ENCODE measurements at places on chromosomes 1 and 21. TPM values are rescaled to one million over a fixed set of nuclear protein-coding genes. Genes with fewer than 3 reads are reported as not detected.

The TSSK3 gene
- total RNA-seq = 2.0 TPM

The C1orf116 gene
- total RNA-seq = 35.5 TPM

The THEM5 gene
- not detected for total RNA-seq

The RNU1-4 gene
- total RNA-seq = 1,539 TPM

The GPR37L1 gene
- not detected for total RNA-seq

The OR14C36 gene
- total RNA-seq = not detected

The ESRRG gene
- total RNA-seq = not detected

The LCE1E gene
- total RNA-seq = 1.3 TPM

The PADI2 gene
- 0.20 TPM for total RNA-seq

The LRRC38 gene
- not detected for total RNA-seq

The DIRAS3 gene
- total RNA-seq = not detected

The GOLT1A gene
- 11.5 TPM for total RNA-seq

The GPR161 gene
- total RNA-seq = 6.6 TPM

The FCRL3 gene
- not detected for total RNA-seq

The CR1L gene
- not detected for total RNA-seq

DNA sequence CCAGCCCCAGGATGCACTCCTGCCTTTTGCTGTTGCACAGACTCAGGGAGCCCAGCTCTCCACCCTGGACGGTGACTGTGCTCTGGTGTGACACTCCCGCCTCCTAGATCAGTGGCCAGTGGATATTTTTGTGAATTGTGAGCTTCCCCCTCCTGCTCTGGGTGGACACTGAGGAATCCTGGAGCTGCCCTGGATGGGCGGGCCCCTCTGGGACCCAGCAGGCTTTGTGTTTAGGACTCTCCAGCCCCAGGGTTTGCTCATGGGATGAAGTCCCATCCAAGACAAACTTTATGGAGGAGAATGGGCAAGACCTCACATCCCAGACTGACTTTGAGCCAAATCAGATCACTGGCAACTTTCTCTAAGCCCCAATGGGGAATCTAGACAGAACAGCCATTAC lies 16.1 kb downstream of the SLC6A9 start:
- H3K4me3 ChIP-seq = no peak overlapping the region
- H3K27me3 ChIP-seq = no peaks in the 10 kb centered on the region
- no peak overlapping the region for H3K27ac ChIP-seq
- no peak for DNase-seq

DNA sequence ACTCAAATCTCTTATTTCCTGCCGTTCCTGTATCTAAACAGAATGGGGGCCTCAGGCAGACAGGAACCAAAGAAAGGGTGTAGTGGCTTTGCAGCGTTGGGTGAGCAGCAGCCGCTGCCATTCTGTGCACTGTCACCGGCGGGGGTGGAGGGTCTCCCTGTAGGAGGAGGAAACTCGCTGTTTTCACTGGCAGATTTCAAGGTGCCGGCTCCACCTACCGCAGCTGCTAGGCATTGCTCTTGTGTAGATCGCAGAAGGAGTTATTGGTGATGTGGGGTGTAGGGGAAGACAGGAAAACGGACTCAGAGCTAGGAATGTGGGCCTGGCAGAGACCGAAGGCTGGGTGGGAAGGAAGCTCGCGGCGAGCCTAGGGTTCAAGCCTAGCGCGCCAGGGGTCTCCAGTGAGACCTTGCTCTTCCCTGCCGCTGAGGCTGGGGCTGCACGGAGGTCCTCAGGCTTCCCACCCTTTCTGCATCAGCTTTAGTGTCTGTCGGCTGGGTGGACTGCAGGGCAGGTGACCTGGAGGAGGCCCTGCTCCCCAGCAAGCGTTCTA lies 20.8 kb downstream of the ATP5PO start:
- H3K4me3 ChIP-seq = no peak overlapping the region
- no peaks in the 10 kb centered on the region for H3K27me3 ChIP-seq
- H3K4me1 ChIP-seq = peaks cover 7% of the 10 kb centered on the region
- no peak overlapping the region for H3K27ac ChIP-seq
- peaks cover 5% of the 10 kb centered on the region for H3K36me3 ChIP-seq

- no peak overlapping the region for H3K27ac ChIP-seq
- H3K36me3 ChIP-seq = no peaks in the 10 kb centered on the region
- no peak for DNase-seq
- H3K4me1 ChIP-seq = peaks cover 5% of the 10 kb centered on the region
- no peaks in the 10 kb centered on the region for H3K27me3 ChIP-seq
Observed at GRCh38 chr1:182249201-182249676, 142.4 kb downstream of the GLUL start.

GRCh38 chr21:42313501-42313969 lies 1.7 kb downstream of the TFF3 start:
- no peak overlapping the region for H3K27ac ChIP-seq
- no peaks in the 10 kb centered on the region for H3K36me3 ChIP-seq
- H3K4me1 ChIP-seq = no peaks in the 10 kb centered on the region
- DNase-seq = no peak

- no peaks in the 10 kb centered on the region for H3K27me3 ChIP-seq
- H3K4me3 ChIP-seq = no peak overlapping the region
- H3K27ac ChIP-seq = no peak overlapping the region
- peak; percentile 72 for DNase-seq
Observed at GRCh38 chr1:41268154-41268770, 26.2 kb upstream of the SCMH1 start.

- H3K4me3 ChIP-seq = no peak overlapping the region
- peaks cover 18% of the 10 kb centered on the region for H3K4me1 ChIP-seq
- H3K27ac ChIP-seq = no peak overlapping the region
- no peaks in the 10 kb centered on the region for H3K36me3 ChIP-seq
Observed at GRCh38 chr1:193318347-193318746, 131.9 kb upstream of the B3GALT2 start.

DNA sequence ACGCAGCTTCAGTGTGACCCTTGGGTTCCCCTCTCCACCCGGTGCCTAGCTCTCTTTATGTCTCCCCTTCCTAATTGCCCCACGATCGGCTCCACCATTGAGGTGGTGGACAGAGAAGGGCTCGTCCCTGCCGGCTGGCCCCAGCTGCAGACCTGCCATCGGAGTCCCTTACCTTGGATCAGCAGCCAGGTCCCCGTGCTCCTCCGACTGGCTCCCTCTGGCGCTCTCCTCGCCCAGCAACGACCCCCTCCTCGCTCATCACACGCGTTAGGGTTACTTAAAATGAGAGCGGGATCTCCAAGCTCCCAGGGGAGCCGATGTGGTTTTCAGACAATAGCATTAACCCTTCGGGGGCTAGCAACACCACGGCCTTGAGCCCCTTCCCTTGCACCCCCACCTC lies 8.1 kb upstream of the ETV3L start:
- no peak overlapping the region for H3K4me3 ChIP-seq
- DNase-seq = no peak
- H3K27ac ChIP-seq = no peak overlapping the region

GRCh38 chr21:21007606-21008005 lies 9.4 kb downstream of the NCAM2 start:
- no peaks in the 10 kb centered on the region for H3K4me1 ChIP-seq
- no peak overlapping the region for H3K27ac ChIP-seq
- no peak overlapping the region for H3K4me3 ChIP-seq

DNA sequence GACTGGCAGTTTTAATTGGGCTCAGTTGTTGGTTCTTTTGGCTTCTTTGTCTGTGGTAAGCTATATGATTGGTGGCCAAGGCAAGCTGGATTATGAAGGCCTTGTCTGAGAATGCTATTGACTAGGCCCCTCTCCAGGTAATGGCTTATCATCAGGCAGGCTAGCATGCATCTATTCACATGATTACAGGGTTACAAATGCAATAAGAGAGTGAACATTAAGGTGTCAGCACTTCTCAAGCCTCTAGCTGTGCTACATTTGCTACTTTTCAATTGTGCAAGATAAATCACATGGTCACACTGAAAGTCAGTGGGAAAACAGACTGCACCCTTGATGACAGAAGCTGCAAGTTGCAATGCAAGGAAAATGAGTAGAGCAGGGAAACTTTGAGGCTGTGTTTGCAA lies 550.9 kb upstream of the TMPRSS15 start:
- DNase-seq = no peak
- H3K27me3 ChIP-seq = no peaks in the 10 kb centered on the region
- no peaks in the 10 kb centered on the region for H3K36me3 ChIP-seq

DNA sequence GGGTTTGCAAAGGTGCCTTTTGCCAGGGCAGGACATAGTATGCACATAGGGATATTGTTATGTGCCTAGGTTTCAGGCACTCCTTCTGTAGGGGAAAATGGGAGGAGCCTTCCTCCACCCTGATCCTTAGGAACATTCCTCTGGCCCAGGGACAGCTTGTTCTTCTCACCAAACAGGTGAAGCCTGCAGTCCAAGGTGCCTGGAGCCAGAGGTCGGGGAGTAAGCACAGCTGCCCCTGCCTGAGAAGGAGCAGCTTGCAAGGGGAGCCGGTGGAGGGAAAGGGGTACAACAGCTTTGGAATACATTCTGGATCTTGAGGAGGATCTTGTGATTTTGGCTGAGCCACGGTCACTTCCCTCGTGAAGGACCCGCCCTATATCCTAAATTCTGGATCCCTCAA lies 82.4 kb upstream of the CD1D start:
- H3K27ac ChIP-seq = peak overlapping the region; percentile 14
- H3K4me3 ChIP-seq = no peak overlapping the region
- no peak for DNase-seq
- peaks cover 32% of the 10 kb centered on the region for H3K36me3 ChIP-seq
- H3K27me3 ChIP-seq = no peaks in the 10 kb centered on the region
- H3K4me1 ChIP-seq = peaks cover 23% of the 10 kb centered on the region

GRCh38 chr1:46278807-46279206 lies 24.6 kb downstream of the LRRC41 start:
- no peak overlapping the region for H3K27ac ChIP-seq
- no peaks in the 10 kb centered on the region for H3K4me1 ChIP-seq
- no peak overlapping the region for H3K4me3 ChIP-seq

- no peaks in the 10 kb centered on the region for H3K27me3 ChIP-seq
- H3K36me3 ChIP-seq = peaks cover 11% of the 10 kb centered on the region
- peak within 1 kb of the TSS; percentile 97 for H3K27ac ChIP-seq
- peak; percentile 100 for DNase-seq
- H3K4me3 ChIP-seq = peak within 1 kb of the TSS; percentile 84
Observed at GRCh38 chr1:243255791-243256512, at the start of gene SDCCAG8. SDCCAG8 (plus strand) TSS chr1:243256041; CDS start chr1:243256174, 133 bp downstream.

GRCh38 chr1:184800876-184801275 lies 46.2 kb upstream of the EDEM3 start:
- no peak overlapping the region for H3K27ac ChIP-seq
- peaks cover 8% of the 10 kb centered on the region for H3K27me3 ChIP-seq
- peaks cover 6% of the 10 kb centered on the region for H3K4me1 ChIP-seq
- H3K36me3 ChIP-seq = no peaks in the 10 kb centered on the region
- no peak for DNase-seq

GRCh38 chr1:27074175-27074780 lies 61.6 kb upstream of the TENT5B start:
- no peak overlapping the region for H3K4me3 ChIP-seq
- H3K27ac ChIP-seq = no peak overlapping the region
- H3K4me1 ChIP-seq = peaks cover 8% of the 10 kb centered on the region

GRCh38 chr1:2791027-2791760 lies 10.3 kb downstream of the TTC34 start:
- no peaks in the 10 kb centered on the region for H3K4me1 ChIP-seq
- H3K4me3 ChIP-seq = no peak overlapping the region
- H3K27ac ChIP-seq = no peak overlapping the region
- DNase-seq = no peak

DNA sequence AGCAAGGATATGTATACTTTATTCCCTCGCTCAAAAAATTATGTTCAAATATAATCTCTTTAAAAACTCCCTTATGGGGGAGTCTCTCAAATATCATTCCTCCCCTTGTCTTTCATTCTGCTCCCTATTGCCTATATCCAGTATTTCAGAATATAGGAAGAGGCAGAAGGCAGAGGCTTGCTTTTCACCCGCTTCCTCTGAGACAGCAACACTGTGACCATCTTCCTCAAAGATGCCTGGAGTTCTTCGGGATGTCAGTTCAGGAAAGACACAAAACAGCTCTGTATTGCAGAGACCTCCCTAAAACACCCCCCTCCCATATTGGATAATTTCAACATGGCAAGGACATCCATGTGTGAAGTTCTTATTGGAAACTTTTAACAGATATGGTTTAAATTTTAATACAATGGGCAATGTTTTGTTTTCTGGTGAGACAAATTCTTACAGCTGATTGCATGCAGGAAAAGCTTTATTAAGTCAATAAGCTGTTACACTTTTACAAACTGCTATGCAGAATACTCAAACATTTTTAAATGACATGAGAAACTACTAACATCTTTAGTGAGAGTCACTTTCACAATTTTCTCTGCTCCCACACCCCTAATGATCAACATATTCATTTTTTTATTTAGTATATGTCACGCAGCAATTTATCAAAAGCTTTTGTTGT lies 4.8 kb downstream of the DIRAS3 start:
- no peaks in the 10 kb centered on the region for H3K36me3 ChIP-seq
- H3K27ac ChIP-seq = no peak overlapping the region
- DNase-seq = no peak
- no peak overlapping the region for H3K4me3 ChIP-seq
- H3K4me1 ChIP-seq = no peaks in the 10 kb centered on the region
- H3K27me3 ChIP-seq = no peaks in the 10 kb centered on the region

GRCh38 chr1:151612501-151613281 lies 841 bp downstream of the SNX27 start:
- DNase-seq = no peak
- H3K36me3 ChIP-seq = no peaks in the 10 kb centered on the region
- H3K4me3 ChIP-seq = peak overlapping the region; percentile 89
- H3K4me1 ChIP-seq = peaks cover 53% of the 10 kb centered on the region
- H3K27ac ChIP-seq = peak overlapping the region; percentile 88

DNA sequence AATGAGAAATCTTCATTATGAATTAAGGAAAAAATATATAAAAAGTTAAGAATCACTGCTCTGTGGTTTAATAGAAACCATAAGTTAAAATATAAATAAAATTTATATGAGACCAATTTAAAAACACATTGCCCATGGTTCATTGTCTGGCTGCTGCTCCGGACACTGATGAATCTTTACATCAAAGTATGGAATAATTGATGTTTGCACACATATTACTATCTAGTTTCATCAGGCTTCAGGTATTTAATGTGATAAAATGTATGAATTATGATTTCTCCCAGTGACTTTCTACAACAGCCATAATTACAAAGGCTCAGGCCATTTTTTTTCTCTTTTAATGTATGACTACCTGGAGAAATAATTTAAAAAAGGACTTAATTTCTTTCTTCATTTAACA lies 599.1 kb upstream of the PRMT6 start:
- H3K27ac ChIP-seq = no peak overlapping the region
- H3K4me3 ChIP-seq = no peak overlapping the region
- H3K27me3 ChIP-seq = no peaks in the 10 kb centered on the region
- no peaks in the 10 kb centered on the region for H3K4me1 ChIP-seq

All from MCF 10A (cell line).